Skin of body (tissue), 3 donors: ENCODE measurements at places on chromosomes 5 and 9. TPM values are rescaled to one million over a fixed set of nuclear protein-coding genes. Genes with fewer than 3 reads are reported as not detected.

DNA sequence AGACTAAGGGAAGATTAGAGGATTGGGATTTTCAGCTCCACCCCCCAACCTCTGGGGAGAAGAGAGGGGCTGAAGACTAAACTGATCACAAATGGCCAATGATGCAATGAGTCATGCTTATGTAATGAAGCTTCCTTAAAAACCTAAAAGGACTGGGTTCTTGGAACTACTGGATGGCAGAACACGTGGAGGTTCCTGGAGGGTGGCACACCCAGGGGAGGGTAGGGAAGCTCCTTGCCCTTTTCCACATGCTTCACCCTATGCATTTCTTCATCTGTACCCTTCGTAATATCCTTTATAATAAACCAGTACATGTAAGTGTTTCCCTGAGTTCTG is 48.6 kb downstream of the ARHGEF28 start:
- DNase-seq: no peak

GRCh38 chr5:126871441-126871840 is 94.5 kb downstream of the LMNB1 start:
- no peak for DNase-seq

DNA sequence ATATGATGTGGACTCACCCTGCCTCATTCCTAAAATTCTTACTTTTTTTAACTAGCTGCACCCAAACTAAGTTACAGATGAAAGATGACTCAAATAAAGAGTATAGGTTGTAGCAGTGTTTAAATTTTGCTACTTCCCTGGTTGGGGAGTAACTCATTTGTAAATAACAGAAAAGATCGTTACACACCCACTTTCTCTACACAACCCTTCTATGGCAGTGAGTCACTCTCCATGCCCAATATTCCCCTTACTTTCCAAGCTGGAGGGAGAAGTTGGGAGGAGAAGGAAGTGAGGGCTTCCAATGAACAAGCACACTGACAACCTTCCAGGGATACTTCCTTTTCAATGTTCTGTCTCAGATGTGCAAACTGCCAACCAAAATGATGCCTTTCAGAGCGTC is 1.9 kb downstream of the RASEF start:
- DNase-seq: no peak

DNA sequence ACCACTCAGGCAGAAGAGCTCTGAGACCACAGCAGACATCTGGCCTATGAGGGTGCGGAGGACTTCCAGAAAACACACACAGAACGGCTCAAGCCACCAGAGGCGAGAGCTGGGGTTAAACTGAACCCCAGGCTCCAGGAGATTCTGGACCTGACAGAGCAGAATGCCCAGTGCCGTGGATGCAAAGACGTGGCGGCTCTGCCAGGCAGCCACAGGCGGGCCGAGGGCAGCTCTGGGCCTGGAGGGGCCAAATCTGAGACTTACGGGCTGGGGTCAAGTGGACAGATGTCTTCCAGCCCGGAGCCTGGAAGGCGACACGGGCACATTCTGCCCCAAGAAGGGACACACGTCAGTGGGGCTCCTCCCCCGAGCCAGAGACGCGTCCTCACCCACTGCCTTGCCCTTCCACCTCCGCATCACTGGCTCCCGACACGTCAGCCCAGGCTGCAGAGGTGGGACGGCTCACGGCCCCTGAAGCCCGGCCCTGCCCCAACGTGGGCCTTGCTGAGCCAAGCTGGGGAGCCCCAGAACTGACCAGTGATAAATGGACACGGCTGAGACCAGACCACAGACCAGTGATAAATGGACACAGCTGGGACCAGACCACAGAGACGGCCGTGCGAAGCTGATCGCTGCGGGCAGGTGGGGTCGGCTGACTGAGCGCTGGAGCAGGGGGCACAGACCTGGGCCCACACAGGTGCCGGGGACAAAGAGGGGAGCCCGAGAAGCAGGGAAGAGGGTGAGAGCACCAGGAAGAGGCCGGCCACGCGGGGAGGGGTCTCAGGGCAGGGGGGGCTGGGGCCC is 40.9 kb upstream of the NSMF start:
- DNase-seq: no peak

DNA sequence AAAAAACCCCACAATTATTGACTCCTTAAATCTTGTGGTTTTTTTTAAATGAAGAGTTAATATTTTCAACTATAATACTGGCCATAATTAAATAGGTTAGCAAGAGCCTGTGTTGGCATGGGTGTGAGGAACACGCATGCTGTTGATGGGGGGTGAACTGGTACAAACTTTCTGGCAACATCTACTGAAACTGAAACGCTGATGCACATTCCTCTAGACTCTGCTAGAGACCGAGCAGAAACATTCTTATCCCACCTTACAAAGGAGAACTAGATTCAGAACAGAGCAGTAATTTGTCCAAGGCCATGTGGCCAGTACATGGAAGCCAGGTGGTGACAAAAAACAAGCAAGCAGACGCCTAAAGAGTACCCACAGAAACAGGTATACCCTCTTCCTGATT is 2.4 kb downstream of the BICD2 start:
- DNase-seq: no peak

DNA sequence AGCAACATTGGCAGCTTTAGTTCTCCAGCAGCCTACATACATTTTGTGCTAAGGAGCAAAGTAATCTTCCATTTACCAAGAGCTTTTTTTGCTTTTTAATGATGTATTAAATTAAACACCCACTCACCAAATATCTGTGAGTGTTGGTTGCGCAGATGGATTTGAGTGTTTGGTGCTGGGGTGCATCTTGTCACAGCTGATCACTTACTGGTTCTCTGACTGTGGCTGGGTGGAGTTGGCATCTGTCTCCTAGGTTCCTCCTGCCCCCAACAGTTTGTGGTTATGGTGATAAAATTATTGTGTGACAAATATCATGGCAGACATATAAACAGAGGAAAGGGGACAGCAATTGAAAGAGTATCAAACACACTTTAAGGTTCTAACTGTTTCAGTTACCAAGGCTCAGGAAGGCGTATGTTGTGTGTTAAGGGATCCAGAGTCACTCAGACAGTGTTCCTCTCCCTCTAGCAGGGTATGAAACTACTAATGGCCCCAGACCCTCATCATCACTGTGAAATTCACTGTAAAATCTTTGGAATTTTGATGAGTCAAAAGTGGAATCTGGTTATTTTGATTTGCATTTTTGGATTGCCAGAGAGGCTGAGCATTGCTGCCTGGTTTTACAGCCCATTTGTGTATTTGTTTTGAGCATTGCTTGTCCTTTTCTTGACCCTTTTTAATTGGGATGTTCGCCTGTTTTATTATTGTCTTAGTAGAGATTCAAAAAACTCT is 81.7 kb downstream of the PDE8B start:
- peak; percentile 5 for DNase-seq

RELL2 gene
- 1.1 TPM for total RNA-seq

- no peak for DNase-seq
Observed at GRCh38 chr5:125882061-125882460, 541.1 kb upstream of the GRAMD2B start.

- no peak for DNase-seq
Observed at GRCh38 chr5:117149312-117149711, 574.7 kb upstream of the SEMA6A start.

- no peak for DNase-seq
Observed at GRCh38 chr9:107043886-107044285, 180.9 kb downstream of the ZNF462 start.

- no peak for DNase-seq
Observed at GRCh38 chr5:38379350-38379937, 121.1 kb downstream of the EGFLAM start.

DNA sequence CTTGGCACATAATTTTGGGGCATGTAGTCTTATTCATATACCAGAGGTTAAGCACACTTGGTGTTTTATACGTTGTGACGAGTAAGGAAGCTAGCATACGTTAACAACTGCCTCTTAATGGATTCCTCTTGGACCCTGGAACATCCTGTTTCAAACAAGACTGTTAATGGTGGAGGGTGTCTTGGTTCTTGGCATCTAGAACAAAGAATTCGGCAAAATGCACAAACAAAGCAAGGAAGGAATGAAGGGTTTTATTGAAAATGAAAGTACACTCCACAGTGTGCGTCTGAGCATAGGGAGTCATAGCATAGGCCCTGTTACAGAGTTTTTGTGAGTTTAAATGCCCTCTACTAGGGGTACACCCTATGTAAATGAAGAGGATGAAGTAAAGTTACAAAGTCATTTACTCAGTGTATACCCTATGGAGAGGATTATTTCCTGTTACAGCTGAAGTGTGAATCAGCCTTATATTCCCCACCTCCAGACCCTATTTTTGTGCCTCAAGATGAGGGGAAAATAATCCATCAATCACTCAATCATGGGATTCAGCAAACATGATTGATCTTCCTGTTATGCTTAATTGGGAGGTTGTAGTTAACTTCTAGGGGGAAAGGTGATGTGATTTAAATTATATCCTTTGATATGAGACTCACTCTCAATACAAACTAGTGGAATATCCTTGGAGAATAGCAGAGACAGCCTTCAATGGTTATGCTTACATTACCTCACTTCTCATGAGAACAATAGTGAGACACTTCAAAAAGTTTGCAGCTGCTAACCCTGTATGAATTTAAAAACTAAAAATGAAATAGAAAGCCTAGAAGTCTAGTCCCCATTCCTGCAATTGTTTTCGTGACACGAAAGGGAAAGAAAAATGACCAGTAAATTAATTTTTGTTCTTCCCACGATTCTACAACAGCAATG is 84.9 kb upstream of the MYO10 start:
- DNase-seq: no peak

- DNase-seq: no peak
Observed at GRCh38 chr5:72134226-72134899, 27.1 kb downstream of the MAP1B start.

CNTLN gene
- 18.6 TPM for total RNA-seq

- DNase-seq: no peak
Observed at GRCh38 chr9:124214116-124214515, 43.6 kb upstream of the NEK6 start.

DNA sequence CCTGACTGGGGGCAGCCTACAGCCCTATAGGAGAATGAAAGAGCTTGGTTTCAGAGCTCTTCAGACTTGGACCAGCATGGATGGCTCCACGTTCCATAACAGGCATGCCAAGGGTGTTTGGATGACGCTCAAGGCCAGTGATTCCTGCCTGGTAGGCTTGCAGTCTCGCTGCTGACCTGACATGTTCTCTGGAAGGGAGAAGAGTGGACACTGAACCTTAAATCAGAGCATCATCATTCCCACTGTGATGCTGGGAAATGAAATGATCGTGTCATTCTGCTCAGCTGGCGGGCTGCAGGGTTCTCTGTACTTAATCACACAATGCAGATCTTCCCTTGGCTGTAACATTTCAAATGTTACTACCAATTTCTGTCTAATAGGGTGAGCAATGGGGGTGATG is 57.0 kb downstream of the CFAP90 start:
- DNase-seq: no peak

DNA sequence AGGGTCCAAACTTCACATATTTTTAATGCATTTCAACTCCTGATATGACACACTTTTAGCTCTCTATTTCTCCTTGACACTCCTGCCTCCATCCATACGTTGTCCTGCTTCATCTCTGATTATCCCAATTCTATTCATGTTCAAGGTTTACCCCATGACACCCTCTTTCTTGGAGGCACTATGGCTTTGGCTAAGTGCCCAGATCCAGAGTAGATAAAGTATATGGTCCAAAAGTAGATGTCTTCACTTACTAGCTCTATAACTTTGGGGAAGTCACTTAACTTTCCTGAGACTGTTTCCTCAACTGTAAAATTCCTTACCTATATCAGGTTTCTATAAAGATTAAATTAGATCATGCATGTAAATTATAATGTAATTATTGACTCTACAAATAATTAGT is 36.1 kb downstream of the SLC22A5 start:
- no peak for DNase-seq

GRCh38 chr9:78369639-78370219 is 72.8 kb downstream of the PSAT1 start:
- DNase-seq: peak; percentile 31

PCDHGA5 gene
- total RNA-seq: 3.6 TPM

LCN10 gene
- not detected for total RNA-seq

- DNase-seq: no peak
Observed at GRCh38 chr5:132898094-132898493, 24.6 kb downstream of the LEAP2 start.

MVB12B gene
- total RNA-seq: 7.2 TPM

GRCh38 chr5:35047785-35048404 is at the start of gene AGXT2:
AGXT2 (minus strand) TSS chr5:35047949; CDS start chr5:35047892, 57 bp downstream.
- DNase-seq: no peak

GRCh38 chr9:95508968-95509850 is 7.6 kb downstream of the PTCH1 start:
- peak; percentile 98 for DNase-seq

LAMC3 gene
- total RNA-seq: 8.1 TPM

- DNase-seq: no peak
Observed at GRCh38 chr5:180380856-180381255, 27.7 kb upstream of the GFPT2 start.

DNA sequence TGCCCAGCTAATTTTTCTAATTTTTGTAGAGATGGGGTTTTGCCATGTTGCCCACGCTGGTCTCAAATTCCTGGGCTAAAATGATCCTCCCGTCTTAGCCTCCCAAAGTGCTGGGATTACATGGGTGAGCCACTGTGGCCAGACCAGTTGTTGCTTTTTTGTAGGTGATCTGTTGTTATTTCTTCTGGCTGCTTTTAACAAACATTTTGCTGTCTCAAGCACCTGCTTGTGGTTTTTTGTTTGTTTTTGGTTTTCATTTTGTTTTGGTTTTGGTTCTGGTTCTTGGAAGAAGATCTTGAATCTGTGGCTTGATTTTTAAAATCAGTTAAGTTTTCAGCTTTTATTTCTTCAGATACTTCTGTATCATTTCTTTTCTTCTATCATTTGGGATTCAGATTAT is 21.1 kb downstream of the ERCC6L2 start:
- no peak for DNase-seq

GRCh38 chr5:43268188-43268820 is 44.9 kb downstream of the HMGCS1 start:
- no peak for DNase-seq

GRCh38 chr5:104702212-104702611 is 1139.6 kb upstream of the NUDT12 start:
- no peak for DNase-seq

DNA sequence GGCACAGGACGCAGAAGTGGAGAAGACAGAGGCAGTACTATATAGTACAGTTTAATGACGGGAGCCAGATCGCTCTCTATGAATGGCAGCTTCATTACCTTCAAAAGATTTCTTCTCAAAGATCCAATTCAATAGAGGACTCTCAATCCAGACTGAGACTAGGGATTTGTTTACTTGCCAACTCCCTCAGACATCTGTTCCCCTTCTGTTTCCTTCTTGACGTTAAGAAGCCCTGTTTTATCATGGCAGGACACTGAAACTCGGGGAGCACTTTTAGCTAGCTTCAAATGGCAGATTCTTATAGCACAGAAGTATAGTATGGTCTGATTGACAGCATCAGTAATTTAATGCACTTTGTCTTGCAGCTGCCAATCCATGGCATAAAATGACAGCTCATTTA is 747.3 kb upstream of the C9orf72 start:
- peak; percentile 65 for DNase-seq

GRCh38 chr5:1099926-1100663 is 11.8 kb downstream of the SLC12A7 start:
- DNase-seq: no peak

GABRA1 gene
- total RNA-seq: not detected

FBP1 gene
- total RNA-seq: 5.1 TPM

GRCh38 chr5:31007672-31008071 is 185.8 kb upstream of the CDH6 start:
- no peak for DNase-seq

GRCh38 chr5:14321936-14322335 is 178.8 kb downstream of the TRIO start:
- no peak for DNase-seq

GRCh38 chr5:152170350-152170749 is 234.7 kb downstream of the NMUR2 start:
- DNase-seq: no peak

- no peak for DNase-seq
Observed at GRCh38 chr9:115691693-115692092, 461.9 kb upstream of the PAPPA start.

GRCh38 chr5:53929570-53929969 is 369.1 kb downstream of the NDUFS4 start:
- no peak for DNase-seq
